Naive thymus-derived CD4-positive, alpha-beta T cell (primary cell): ENCODE measurements at places on chromosomes 12 and 14.

- H3K4me3 ChIP-seq = no peak overlapping the region
- H3K4me1 ChIP-seq = no peaks in the 10 kb centered on the region
- H3K27me3 ChIP-seq = no peaks in the 10 kb centered on the region
- H3K27ac ChIP-seq = no peak overlapping the region
- DNase-seq = no peak
Observed at GRCh38 chr12:62915204-62915529, 19.8 kb downstream of the PPM1H start.

- DNase-seq = peak; percentile 31
- peak overlapping the region; percentile 40 for H3K4me3 ChIP-seq
- no peaks in the 10 kb centered on the region for H3K27me3 ChIP-seq
- H3K27ac ChIP-seq = peak overlapping the region; percentile 66
- H3K4me1 ChIP-seq = peaks cover 76% of the 10 kb centered on the region
- H3K36me3 ChIP-seq = no peaks in the 10 kb centered on the region
Observed at GRCh38 chr14:98931911-98932310, 340.1 kb downstream of the BCL11B start.

- no peak for DNase-seq
- no peaks in the 10 kb centered on the region for H3K27me3 ChIP-seq
- H3K27ac ChIP-seq = no peak overlapping the region
- H3K4me3 ChIP-seq = no peak overlapping the region
- no peaks in the 10 kb centered on the region for H3K36me3 ChIP-seq
Observed at GRCh38 chr12:88266806-88267360, 124.8 kb downstream of the TMTC3 start.

- peaks cover under 1% of the 10 kb centered on the region for H3K36me3 ChIP-seq
- DNase-seq = no peak
- no peak overlapping the region for H3K27ac ChIP-seq
- no peaks in the 10 kb centered on the region for H3K4me1 ChIP-seq
- no peaks in the 10 kb centered on the region for H3K27me3 ChIP-seq
Observed at GRCh38 chr12:57166971-57167371, 19.6 kb upstream of the LRP1-AS start.

GRCh38 chr12:39990122-39991101 lies 115.5 kb downstream of the SLC2A13 start:
- no peaks in the 10 kb centered on the region for H3K4me1 ChIP-seq
- no peaks in the 10 kb centered on the region for H3K36me3 ChIP-seq
- H3K27me3 ChIP-seq = no peaks in the 10 kb centered on the region
- DNase-seq = peak; percentile 4

DNA sequence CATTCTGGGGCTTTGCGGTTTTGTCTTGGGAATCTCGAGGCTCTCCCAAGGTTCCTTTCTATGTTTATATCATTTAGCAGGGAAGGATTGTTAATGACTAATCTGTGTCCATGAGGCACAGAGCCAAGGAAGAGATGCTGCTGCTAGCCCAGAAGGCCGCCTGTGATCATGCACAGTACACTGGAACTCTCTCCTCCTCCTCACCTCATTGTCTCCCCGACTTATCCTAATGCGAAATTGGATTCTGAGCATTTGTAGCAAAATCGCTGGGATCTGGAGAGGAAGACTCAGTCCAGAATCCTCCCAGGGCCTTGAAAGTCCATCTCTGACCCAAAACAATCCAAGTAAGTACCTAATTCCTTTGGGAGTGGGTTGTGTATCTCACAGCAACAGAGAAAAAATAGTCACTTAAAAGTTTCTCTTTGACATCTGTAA lies at the start of gene NR1H4:
NR1H4 (plus strand) TSS at position 151 of the 435 bp plus-strand sequence. CDS start 19,458 bp downstream, outside the sequence.
- H3K36me3 ChIP-seq = no peaks in the 10 kb centered on the region
- H3K27me3 ChIP-seq = no peaks in the 10 kb centered on the region
- H3K27ac ChIP-seq = no peak within 1 kb of the TSS
- H3K4me1 ChIP-seq = no peaks in the 10 kb centered on the region
- no peak within 1 kb of the TSS for H3K4me3 ChIP-seq
- no peak for DNase-seq

DNA sequence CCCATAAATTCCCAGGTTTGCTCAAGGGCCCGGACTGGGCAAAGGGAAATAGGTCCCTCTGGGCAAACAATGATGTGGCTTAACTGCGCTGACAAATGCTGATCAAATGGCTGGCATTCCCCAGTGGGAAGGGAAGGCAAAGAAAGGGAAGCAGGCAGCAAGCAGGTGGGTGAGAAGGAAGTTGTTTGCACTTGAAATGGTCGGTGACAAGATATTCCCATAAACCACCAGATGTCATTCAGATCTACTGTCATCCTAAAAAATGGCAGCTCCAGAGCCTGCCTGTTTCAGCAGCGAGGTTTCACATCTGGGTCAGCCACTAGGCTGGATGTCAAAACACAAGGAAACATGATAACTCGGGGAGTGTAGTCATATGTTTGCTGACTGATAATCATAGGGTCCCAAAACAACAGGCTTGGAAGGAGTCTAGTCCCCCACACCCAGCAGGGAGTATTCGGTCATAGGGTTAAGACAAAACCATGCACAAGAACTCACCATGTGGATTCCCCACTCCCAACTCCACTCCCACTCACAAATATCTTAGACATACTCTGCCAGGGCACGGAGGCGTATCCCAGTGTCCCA lies 37.9 kb upstream of the MDM1 start:
- no peak for DNase-seq
- H3K4me1 ChIP-seq = peaks cover 50% of the 10 kb centered on the region
- no peaks in the 10 kb centered on the region for H3K36me3 ChIP-seq
- H3K4me3 ChIP-seq = no peak overlapping the region
- H3K27ac ChIP-seq = no peak overlapping the region

DNA sequence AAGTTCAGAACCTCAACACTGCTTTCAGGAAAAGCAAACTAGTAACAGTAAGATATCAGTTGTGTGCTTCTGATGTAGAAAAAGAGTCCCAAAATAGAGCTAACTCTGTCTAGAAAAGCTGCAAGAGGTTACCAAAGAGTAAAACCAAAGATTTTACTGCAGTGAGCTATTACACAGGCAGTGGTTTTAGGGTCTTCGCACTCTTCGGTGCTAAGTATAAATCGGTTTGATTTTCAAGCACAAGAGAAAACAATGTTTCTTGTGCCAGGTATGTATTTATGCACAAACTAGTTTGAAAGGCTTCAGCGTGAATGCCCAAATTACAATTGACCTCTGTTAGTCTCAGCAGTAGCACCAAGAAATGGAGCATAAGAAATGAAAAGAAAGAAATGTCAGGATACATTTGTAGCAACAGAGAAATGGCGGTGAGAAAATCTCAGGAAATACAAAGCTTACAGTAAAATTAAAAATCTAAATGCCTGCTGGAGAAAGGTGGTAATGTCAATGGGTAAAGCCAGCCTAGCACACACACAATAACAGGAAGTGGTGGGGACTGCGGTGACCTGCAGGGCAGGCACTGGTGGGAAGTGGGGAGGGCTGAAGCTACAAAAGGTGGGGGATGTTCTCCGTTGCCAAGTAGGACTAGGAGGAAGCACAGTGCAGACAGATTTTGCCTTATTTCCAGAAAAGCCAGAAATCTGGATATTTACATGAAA lies 18.0 kb upstream of the DYRK2 start:
- DNase-seq = peak; percentile 96
- H3K36me3 ChIP-seq = no peaks in the 10 kb centered on the region
- peak overlapping the region; percentile 20 for H3K4me3 ChIP-seq
- H3K27ac ChIP-seq = peak overlapping the region; percentile 79

DNA sequence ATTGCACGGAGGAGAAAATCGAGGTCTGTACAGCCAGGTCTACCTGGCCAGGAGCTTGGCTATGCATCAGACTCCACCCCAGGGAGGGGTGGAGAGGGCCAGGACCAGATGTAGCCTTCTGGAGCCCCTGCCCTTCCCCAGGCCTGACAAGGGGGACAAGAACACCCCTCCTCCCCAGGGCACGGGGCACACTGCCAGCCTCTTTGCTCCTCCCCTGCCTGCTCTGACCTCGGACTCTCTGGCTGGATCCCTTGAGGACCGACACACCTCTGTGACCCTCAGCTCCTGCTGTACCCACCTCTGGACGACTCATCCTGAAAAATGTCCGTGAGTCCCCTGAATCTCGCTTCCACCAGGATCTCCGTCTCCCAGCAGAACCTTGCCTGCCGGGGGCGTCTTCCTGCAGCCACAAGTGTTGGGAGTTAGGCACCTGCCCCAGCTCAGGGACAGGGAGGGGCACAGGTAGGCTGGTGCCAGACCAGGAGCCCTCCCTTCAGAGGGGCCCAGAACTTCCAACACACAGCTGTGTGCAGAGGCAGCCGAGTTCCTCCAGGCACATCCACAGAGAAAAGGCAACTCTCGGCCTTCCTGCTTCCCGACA lies 21.8 kb downstream of the AHNAK2 start:
- H3K4me1 ChIP-seq = no peaks in the 10 kb centered on the region
- no peak overlapping the region for H3K4me3 ChIP-seq
- no peak for DNase-seq
- no peaks in the 10 kb centered on the region for H3K36me3 ChIP-seq

DNA sequence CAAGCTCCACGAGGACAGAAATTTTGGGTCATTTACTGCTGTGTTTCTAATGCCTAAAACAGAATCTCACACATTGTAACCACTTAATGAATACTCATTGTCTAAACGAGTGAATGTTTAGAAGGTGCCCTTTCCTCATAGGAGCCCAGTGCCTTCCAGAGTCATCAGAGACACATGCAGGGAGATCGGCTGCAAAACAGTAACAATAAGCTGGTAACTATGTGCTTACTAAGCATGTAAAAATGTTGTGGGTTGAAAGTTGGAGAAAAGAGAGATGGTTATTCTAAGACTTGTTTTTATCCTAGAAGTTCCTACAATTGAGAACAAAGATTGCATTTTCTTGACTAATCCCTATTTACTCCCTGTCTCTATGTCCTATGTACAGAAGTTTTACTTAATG lies 7.4 kb downstream of the TESPA1 start:
- DNase-seq = no peak
- H3K4me1 ChIP-seq = peaks cover 79% of the 10 kb centered on the region
- H3K27ac ChIP-seq = peak overlapping the region; percentile 94
- no peaks in the 10 kb centered on the region for H3K27me3 ChIP-seq

DNA sequence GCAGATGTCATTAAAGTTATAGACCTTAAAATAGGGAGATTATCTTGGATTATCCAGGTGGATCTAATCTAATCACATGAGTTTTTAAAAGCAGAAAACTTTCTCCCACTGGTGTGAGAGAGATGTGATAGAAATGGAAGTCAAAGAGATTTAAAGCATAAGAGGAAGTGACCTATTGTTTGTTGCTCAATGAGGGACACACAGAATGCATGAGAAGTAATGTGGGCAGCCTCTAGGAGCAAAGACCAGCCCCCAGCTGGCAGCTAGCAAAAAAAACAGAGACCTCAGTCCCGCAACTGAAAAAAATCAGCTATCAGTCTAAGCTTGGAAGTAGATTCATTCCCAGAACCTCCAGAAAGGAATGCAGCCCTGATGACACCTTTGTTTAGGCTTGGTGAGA lies 24.6 kb upstream of the ANP32D start:
- no peaks in the 10 kb centered on the region for H3K27me3 ChIP-seq
- H3K36me3 ChIP-seq = no peaks in the 10 kb centered on the region

DNA sequence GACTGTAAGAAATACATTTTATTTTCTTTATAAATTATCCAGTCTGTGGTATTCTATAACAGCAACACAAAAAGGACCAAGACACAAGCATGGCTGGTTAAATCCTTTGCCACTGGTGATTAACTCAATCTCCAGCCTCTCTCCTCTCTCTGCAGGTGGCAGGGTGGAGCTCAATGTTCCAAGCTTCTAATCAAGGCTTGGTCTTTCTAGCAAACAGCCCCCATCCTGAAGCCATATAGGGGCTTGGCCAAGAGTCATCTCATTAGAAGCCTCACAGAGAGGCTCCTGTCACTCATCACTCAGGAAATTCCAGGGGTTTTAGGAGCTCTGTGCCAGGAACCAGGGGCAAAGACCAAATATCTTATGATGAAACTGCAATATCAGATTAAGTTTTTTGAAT lies 12.0 kb downstream of the C12orf75 start:
- no peak overlapping the region for H3K27ac ChIP-seq
- H3K27me3 ChIP-seq = no peaks in the 10 kb centered on the region
- no peaks in the 10 kb centered on the region for H3K4me1 ChIP-seq
- no peak for DNase-seq
- no peak overlapping the region for H3K4me3 ChIP-seq

GRCh38 chr12:131774576-131775391 lies 53.4 kb upstream of the MMP17 start:
- H3K4me1 ChIP-seq = no peaks in the 10 kb centered on the region
- DNase-seq = no peak
- no peak overlapping the region for H3K4me3 ChIP-seq
- no peaks in the 10 kb centered on the region for H3K27me3 ChIP-seq
- H3K36me3 ChIP-seq = peaks cover 9% of the 10 kb centered on the region

GRCh38 chr12:57261428-57261865 lies 10.5 kb upstream of the STAC3 start:
- DNase-seq = no peak
- no peak overlapping the region for H3K27ac ChIP-seq
- H3K27me3 ChIP-seq = no peaks in the 10 kb centered on the region
- no peaks in the 10 kb centered on the region for H3K4me1 ChIP-seq
- H3K36me3 ChIP-seq = peaks cover 22% of the 10 kb centered on the region

- no peaks in the 10 kb centered on the region for H3K27me3 ChIP-seq
- H3K4me1 ChIP-seq = no peaks in the 10 kb centered on the region
- no peak overlapping the region for H3K4me3 ChIP-seq
- DNase-seq = no peak
- no peak overlapping the region for H3K27ac ChIP-seq
- no peaks in the 10 kb centered on the region for H3K36me3 ChIP-seq
Observed at GRCh38 chr12:1838205-1838993, 18.0 kb downstream of the LRTM2 start.

DNA sequence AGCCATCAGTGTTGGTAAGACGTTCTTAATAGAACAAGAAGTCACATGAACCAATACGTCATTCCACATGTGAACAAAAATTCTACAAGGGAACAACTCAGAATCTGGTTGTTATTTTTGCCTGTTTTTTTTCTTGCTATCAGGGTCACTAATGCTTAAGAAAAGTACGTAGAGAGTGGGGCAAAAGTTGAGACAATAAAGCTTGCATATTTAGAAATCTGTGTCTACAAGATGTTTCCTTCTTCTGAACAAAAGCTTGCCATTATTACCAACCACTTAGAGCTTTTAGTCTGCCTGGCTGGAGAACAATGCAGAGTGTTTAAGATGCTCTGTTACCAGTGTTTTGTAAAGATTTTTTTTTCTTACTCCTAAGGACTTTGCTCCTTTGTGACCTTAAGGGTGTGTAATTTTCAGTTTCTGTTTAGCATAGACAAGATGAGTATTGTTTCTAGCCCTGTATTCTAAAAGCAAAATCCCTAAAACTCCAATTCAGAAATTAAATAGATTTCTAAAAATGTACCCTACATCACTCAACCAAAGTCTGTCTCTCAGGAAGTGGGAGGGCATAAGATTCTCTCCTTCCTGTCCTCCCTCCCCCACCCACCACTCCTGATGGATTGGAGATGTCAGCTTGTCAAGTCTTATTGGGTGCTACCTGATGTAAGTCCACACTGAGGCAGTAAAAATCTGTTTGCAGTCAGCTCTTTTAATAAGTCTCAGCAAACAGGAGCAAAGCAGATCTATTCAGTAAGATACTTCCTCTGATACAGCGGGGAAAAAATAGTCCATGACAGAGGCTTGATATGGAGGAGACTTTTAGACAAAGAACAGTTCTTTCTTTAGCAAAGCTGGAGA lies 267.6 kb downstream of the GRIN2B start:
- H3K27ac ChIP-seq = no peak overlapping the region
- H3K27me3 ChIP-seq = no peaks in the 10 kb centered on the region
- no peak for DNase-seq
- no peaks in the 10 kb centered on the region for H3K36me3 ChIP-seq
